ENCODE measurements at places on chromosomes 12 and 14.
A peak's percentile ranks its signal among the peaks of the same experiment; 100 is the strongest.

GRCh38 chr14:58639842-58640484 lies 2.2 kb downstream of the DACT1 start:
- no peaks in the 10 kb centered on the region for H3K36me3 ChIP-seq
- peaks cover 18% of the 10 kb centered on the region for H3K27me3 ChIP-seq
- H3K4me3 ChIP-seq = no peak overlapping the region
- DNase-seq = no peak
- peaks cover 22% of the 10 kb centered on the region for H3K4me1 ChIP-seq

GRCh38 chr12:119620490-119620889 lies 26.9 kb downstream of the TMEM233 start:
- no peak for DNase-seq
- H3K36me3 ChIP-seq = peaks cover 4% of the 10 kb centered on the region
- H3K4me3 ChIP-seq = no peak overlapping the region
- H3K27me3 ChIP-seq = peaks cover 6% of the 10 kb centered on the region
- no peak overlapping the region for H3K27ac ChIP-seq

- no peak for DNase-seq
- peaks cover 2% of the 10 kb centered on the region for H3K27me3 ChIP-seq
- H3K4me1 ChIP-seq = no peaks in the 10 kb centered on the region
These were observed 188.7 kb downstream of the KITLG start for GRCh38 chr12:88391556-88391955.

- no peak overlapping the region for H3K27ac ChIP-seq
- H3K4me3 ChIP-seq = no peak overlapping the region
- no peak for DNase-seq
- no peaks in the 10 kb centered on the region for H3K27me3 ChIP-seq
These were observed 29.5 kb upstream of the OSBPL8 start for GRCh38 chr12:76588881-76589565.

DNA sequence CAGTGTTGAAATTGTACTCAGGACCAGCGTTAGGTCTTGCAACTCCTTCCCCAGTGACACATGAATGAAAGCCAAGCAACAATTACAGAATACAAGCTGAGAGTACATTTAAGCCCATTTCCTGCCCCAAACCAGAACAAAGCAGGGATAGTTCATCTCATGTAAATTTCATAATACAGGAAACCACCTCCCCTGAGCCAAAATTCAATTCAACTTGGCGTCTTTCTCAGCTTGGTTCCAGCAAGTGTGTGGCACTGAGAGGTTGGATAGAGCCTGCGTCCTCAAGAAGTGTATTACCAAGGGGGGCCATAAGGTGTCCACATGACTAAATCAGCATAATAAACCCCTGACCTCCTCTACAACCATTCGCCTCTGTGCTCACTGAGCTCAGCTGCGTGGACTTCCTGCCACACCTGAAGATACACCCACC lies 278.9 kb upstream of the CRY1 start:
- no peaks in the 10 kb centered on the region for H3K36me3 ChIP-seq
- no peak for DNase-seq
- no peak overlapping the region for H3K27ac ChIP-seq
- no peak overlapping the region for H3K4me3 ChIP-seq
- peaks cover 9% of the 10 kb centered on the region for H3K4me1 ChIP-seq

GRCh38 chr12:124608450-124608870 lies 41.0 kb upstream of the NCOR2 start:
- H3K27ac ChIP-seq = peak overlapping the region; percentile 42
- H3K4me1 ChIP-seq = peaks cover 16% of the 10 kb centered on the region
- peaks cover 2% of the 10 kb centered on the region for H3K36me3 ChIP-seq
- DNase-seq = no peak

- no peaks in the 10 kb centered on the region for H3K27me3 ChIP-seq
- H3K36me3 ChIP-seq = peaks cover 39% of the 10 kb centered on the region
- DNase-seq = no peak
- H3K4me1 ChIP-seq = peaks cover 19% of the 10 kb centered on the region
- peak overlapping the region; percentile 28 for H3K27ac ChIP-seq
- peak overlapping the region; percentile 54 for H3K4me3 ChIP-seq
These were observed 1498.5 kb upstream of the TMEM132C start for GRCh38 chr12:126768517-126768916.

DNA sequence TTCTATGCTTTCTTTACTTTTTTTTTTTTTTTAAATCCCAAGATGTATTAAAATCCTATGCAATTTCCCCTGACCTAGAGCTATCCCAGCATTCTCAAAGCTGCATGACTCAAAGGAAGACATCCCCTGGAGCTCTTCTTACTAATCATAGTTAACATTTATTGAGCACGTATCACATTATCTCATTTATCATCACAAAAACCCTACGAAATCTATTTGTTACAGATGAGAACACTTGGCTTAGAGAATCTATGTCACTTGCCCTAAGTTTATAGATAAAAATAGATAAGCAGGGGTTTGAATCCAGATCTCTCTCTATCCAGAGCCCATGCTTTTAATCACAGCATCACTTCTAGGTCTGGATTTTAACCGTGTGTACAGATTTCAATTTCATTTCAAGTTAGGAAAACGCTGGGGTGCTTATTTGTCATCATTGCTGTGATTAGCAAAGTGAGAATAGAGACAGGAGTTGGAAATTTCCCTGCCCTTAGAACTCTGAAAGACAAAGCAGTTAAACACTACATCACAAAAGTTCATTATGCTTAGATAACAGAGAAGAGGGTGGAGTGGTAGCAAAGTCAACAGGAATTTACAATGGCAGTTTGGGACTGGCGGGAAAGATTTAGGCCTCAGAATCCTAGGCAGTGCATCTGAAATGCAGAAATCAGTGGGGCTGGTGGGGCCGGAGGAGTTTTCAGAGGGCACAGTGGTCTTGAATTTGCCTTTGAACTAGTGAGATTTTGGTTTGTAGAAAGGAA lies 177.7 kb upstream of the FRMD6 start:
- no peaks in the 10 kb centered on the region for H3K36me3 ChIP-seq
- DNase-seq = no peak
- no peaks in the 10 kb centered on the region for H3K4me1 ChIP-seq

GRCh38 chr12:31471823-31472222 lies 119.1 kb downstream of the DENND5B start:
- no peaks in the 10 kb centered on the region for H3K27me3 ChIP-seq
- no peak overlapping the region for H3K4me3 ChIP-seq
- H3K4me1 ChIP-seq = peaks cover 5% of the 10 kb centered on the region
- DNase-seq = no peak

- peaks cover 4% of the 10 kb centered on the region for H3K4me1 ChIP-seq
- H3K4me3 ChIP-seq = no peak overlapping the region
- DNase-seq = no peak
- H3K27ac ChIP-seq = no peak overlapping the region
These were observed 26.7 kb downstream of the NTN4 start for GRCh38 chr12:95763809-95764253.

- H3K4me3 ChIP-seq = no peak overlapping the region
- peaks cover 4% of the 10 kb centered on the region for H3K36me3 ChIP-seq
- peaks cover 19% of the 10 kb centered on the region for H3K4me1 ChIP-seq
- no peak for DNase-seq
These were observed 3.6 kb downstream of the CFL2 start for GRCh38 chr14:34710744-34711143.

DNA sequence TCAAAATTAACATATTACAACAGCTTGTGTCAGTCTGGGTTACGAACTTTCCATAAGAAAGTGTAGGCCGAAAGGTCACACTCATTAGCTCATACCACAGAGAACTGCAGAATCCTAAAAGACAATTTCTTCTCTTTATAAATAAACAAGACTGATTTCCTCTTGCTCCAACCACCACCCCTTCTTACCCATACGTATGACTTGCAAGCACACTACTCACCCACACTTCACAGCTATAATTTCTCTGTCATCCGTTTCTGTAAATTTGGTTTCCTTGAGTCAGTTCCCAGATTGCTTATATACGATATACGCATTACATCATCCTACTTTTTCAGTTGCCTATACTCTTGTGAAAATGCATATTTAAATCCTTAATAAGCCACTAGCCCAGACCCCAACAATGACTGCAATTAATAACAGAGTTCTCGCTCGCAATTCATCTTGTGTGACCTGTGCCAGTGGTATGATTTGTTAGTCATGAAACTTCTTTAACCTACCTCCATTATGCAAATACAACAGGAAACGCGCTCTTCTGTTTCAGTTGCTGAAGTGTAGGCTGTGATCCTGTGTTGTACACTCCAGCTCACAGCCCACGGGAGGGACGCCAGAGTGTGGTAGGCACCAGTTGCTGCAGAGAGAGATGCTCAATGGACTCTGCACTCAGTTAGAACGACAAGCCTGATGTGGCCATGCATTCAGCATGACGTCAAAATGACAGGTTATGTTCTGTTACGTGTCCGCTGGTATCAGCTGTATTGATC lies 417.6 kb downstream of the PDZRN4 start:
- H3K4me1 ChIP-seq = no peaks in the 10 kb centered on the region
- H3K27ac ChIP-seq = no peak overlapping the region
- H3K27me3 ChIP-seq = peaks cover 3% of the 10 kb centered on the region
- H3K4me3 ChIP-seq = no peak overlapping the region

- no peak for DNase-seq
- H3K27ac ChIP-seq = no peak overlapping the region
- no peaks in the 10 kb centered on the region for H3K4me1 ChIP-seq
- H3K4me3 ChIP-seq = no peak overlapping the region
These were observed 579.2 kb downstream of the BCL11B start for GRCh38 chr14:98692832-98693231.

DNA sequence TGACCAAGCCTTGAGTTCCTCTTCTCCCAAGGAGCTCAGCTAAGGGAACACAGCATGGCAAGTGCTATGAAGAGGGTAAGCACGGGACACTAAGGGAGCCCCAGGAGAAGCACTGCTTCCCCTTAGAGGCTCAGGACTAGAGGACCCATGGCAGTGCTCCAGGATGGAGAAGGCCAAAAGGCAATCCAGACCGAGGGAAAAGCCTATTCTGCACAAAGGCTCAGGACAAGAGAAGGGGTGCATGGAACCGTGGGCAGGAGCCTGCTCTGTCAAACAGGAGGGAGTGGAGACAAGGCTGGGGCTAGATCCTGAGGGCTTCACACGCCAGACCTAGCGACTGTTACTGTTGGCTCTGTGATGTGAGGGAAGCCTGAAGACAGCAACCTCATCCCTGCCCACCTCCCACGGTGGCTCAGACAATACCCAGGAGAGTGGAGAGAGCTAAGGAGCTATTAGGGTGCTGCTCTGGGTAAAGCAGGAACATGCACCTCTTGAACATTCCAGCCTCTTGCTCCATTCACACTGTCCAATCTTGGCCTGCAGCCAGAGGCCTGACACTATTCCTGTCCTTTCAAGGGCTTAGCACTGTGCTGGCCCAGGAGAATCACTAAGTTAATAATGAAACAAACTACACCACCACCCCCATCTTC lies 24.2 kb downstream of the OTUB2 start:
- no peaks in the 10 kb centered on the region for H3K27me3 ChIP-seq
- H3K4me1 ChIP-seq = no peaks in the 10 kb centered on the region
- H3K27ac ChIP-seq = peak overlapping the region; percentile 41
- H3K36me3 ChIP-seq = peaks cover 37% of the 10 kb centered on the region
- H3K4me3 ChIP-seq = no peak overlapping the region
